ENCODE measurements at places on chromosomes 1 and 21.

GRCh38 chr1:84665703-84666317 lies 24.5 kb downstream of the SSX2IP start:
- DNase-seq: no peak

GRCh38 chr21:14657241-14658008 lies 111.3 kb upstream of the SAMSN1 start:
- no peak for DNase-seq

- no peak for DNase-seq
These were observed 53.6 kb upstream of the DPT start for GRCh38 chr1:168782559-168783116.

DNA sequence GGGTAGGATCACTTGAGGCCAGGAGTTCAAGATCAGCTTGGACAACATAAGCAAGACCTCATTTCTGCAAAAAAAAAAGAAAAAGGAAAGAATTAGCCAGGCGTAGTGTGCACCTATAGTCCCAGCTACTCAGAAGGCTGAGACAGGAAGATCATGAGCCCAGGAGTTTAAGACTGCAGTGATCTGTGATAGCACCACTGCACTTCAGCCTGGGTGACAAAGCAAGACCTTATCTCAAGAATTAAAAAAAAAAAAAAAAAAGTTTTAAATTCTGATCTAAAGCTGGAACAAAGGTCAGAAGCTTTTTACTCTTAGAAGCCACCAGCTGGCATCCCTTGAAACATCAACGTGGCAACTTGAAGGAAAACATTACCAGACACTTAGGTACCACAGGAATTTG lies 45.3 kb downstream of the HENMT1 start:
- no peak for DNase-seq

DNA sequence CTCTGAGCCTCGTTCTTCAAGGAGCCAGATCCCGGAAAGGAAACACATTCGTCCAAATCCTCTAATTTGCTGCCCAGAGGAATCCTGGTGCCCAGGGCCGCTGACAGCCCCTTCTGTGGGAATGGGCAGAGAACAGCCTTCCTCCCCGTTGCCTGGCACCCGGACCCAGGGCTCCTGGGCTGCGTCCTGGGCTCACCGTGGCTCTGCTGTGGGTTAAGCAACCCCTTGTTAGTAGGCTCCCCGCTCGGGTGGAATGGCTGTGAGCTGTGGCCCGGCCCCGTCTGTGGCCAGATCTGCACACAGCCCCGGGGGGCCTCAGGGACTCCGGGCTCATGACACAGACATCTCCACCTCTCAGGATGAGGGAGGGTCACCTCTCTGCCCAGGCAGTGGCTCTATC lies 122.9 kb upstream of the ARHGEF16 start:
- no peak for DNase-seq

GRCh38 chr1:11721311-11721710 lies 14.6 kb upstream of the AGTRAP start:
- no peak for DNase-seq

DNA sequence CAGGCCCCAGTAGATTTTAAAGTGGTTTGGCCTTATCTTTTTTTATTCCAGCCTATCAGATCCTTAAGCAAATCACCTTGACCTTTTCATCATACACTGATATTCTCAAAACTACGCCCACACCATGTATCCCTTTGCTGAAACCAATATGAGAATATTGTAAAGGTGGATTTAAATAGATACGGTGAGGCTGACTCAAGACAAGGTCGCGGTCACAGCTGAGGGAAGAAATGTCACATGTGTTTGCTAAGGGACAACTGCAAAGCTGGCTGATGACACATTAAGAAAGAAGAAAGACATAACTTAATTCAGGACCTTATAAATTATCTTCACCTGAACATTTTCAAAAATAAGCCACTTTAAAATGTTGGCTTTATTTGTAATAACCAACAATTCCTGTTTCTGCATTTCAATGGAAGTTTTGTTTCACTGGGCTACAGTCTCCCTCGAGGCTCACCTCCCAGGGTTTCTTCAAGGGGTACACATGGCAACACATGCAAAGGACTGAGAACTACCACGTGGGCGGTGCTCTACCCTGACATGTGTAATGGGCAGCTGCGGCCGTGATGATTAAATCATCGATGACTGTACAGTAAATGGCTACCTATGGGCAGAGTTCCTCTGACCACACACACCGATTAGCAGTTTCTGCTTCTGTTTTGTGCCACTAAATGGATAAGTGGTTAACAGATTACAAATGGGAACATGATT lies 189.5 kb downstream of the SIPA1L2 start:
- peak; percentile 47 for DNase-seq

- peak; percentile 98 for DNase-seq
These were observed 93.0 kb upstream of the BMP8A start for GRCh38 chr1:39398278-39399021.

- no peak for DNase-seq
These were observed 33.7 kb downstream of the PTGFRN start for GRCh38 chr1:116943438-116943837.

DNA sequence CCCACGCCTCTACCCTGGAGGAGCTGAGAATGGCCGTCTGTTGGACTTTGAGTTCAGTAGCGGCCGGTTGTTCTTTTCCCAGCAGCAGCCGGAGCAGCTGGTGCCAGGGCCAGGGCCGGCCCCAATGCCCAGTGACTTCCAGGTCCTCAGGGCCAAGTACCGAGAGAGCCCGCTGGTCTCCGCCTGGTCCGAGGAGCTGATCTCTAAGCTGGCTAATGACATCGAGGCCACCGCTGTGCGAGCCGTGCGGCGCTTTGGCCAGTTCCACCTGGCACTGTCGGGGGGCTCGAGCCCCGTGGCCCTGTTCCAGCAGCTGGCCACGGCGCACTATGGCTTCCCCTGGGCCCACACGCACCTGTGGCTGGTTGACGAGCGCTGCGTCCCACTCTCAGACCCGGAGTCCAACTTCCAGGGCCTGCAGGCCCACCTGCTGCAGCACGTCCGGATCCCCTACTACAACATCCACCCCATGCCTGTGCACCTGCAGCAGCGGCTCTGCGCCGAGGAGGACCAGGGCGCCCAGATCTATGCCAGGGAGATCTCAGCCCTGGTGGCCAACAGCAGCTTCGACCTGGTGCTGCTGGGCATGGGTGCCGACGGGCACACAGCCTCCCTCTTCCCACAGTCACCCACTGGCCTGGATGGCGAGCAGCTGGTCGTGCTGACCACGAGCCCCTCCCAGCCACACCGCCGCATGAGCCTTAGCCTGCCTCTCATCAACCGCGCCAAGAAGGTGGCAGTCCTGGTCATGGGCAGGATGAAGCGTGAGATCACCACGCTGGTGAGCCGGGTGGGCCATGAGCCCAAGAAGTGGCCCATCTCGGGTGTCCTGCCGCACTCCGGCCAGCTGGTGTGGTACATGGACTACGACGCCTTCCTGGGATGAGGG lies 28.5 kb upstream of the SPSB1 start:
- no peak for DNase-seq

- no peak for DNase-seq
These were observed 22.5 kb upstream of the LAX1 start for GRCh38 chr1:203742436-203742835.

- no peak for DNase-seq
These were observed 5.9 kb downstream of the BACH1 start for GRCh38 chr21:29304597-29304996.

DNA sequence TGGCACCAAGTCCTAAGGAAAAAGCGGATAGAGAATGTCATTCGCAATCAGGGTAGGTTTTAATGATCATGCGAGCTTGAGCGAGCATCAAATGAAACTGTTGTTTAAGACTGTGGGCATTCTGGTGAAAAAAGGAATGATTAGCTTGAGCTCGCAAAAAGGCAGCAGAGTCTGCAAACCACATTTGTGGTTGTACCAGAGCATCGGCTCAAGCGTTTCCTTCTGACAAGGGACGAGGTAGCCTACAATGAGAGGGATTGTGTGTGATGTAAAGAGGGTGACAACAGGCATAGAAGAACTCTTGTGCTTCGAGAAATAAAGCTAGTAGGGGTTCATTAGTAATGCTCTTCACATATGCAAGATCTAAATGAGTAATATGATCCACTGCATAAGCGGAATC lies 11.1 kb upstream of the CD48 start:
- DNase-seq: no peak

DNA sequence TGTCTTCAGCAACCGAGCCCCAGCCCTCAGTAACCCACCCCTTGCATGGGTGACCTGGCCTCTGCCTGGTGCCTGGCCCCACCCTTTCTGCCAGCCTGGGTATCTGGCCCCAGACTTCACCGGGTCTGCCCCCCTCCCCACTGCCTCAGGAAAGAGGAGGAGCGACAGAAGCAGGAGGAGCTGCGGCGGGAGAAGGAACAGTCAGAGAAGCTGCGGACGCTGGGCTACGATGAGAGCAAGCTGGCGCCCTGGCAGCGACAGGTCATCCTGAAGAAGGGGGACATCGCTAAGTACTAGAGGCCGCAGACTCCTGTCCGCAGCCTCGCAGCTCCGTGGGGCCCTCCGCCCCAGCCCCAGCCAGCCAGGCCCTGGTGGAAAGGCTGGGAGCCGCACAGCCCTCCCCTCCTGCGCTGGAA lies 6.1 kb downstream of the TNFRSF25 start:
- no peak for DNase-seq

DNA sequence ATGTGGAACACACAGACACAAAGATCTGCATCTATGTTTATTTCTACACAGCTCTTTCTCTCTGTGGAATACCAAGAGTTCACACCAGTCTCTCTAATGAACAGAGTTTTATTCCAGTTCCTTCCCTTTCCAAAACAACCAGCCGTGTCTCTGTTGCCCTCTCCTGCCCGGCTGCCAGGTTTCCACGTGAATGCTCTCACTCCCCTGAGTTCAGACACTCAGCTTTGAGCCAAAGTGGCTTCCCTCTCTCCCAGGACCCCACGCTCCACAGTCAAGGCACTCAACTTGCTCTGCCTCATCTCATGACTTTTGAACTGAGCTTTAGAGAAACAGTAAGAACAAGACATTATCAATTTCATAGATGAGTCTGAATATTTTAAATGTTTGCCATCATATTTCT lies 488.9 kb downstream of the SMYD3 start:
- DNase-seq: no peak

- no peak for DNase-seq
These were observed 18.5 kb upstream of the MTARC1 start for GRCh38 chr1:220768126-220768601.

- DNase-seq: peak; percentile 57
These were observed 27.4 kb downstream of the LAMB3 start for GRCh38 chr1:209624558-209625549.

DNA sequence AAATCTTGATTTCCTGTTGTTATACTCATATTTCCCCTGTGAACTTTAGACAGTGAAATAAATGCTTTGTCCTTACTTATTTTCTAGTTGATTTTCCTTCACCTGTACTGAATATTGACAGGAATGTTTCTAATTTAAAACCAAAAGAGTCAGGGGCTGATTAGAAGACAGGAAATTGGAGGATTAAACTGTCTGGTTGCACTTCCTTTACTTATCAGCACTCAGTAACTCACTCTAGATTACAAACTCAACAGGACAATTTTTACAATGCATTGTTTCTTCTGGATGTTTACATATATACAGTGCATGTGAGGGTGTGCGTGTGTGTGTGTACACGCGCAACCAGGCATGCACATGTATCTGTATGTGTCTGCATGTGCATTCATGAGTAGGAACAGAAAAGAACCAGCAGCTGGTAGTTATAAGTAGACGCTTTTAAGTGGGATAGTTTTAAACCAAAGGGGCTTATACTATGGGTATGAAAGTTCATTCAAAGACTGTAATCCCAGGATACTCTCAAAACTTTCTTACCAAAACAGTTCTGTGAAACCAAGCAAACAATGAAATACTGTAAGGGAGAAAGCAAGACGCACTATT lies 212.0 kb upstream of the NFIA start:
- no peak for DNase-seq

GRCh38 chr1:246162560-246162959 lies 344.5 kb downstream of the SMYD3 start:
- DNase-seq: no peak

GRCh38 chr1:29179641-29180184 lies 2.0 kb downstream of the SRSF4 start:
- no peak for DNase-seq

GRCh38 chr1:219708919-219709543 lies 96.1 kb upstream of the ZC3H11B start:
- no peak for DNase-seq

- DNase-seq: no peak
These were observed 119.4 kb upstream of the F3 start for GRCh38 chr1:94660994-94661393.

DNA sequence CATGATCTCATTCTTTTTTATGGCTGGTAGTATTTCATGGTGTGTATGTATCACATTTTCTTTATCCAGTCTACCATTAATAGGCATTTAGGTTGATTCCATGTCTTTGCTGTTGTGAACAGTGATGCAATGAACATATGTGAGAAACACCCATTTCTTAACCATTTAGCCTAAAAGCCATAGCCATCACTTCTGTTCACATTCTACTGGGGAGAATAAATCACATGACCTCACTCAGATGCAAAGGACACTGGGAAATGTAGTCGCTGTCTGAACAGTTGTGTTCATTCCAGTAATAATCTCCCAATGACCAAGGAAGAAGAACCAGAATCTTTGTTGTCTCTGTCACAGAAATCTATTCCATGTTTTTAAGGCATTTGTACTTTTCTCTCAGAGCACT lies 15.1 kb upstream of the PLA2G2E start:
- DNase-seq: no peak

DNA sequence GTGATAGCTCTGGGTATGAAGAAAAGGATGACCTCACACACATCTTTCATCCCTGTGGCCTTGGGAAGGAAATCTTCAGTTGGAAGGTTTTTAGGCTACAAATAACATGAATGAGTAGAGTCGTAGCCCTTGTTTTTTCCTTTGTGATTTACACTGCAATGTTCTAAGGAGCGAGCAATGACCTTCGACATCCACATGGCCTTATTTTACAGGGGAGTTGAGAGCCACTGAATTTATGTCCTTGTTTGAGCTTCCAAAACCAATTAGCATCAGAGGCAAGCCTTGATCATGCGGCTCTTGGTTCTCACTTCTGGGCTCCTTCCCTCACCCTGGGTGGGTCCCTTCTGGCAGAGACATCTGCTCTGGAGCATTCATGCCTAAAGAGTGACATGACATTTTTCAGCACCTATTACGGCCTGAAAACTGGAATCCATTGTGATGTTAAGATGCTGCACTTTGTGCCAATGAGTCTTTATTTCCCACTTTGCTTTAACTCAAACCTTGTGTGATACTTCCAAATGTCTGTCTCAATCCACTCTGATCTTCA lies 70.5 kb upstream of the RUNX1 start:
- DNase-seq: no peak

All from RCC 7860 (cell line).